ENCODE measurements at places on chromosomes 3 and 15.

GRCh38 chr3:10629671-10630040 lies 124.3 kb upstream of the ATP2B2 start:
- no peak for DNase-seq

GRCh38 chr3:28218917-28219198 lies 22.6 kb upstream of the CMC1 start:
- no peak for DNase-seq

- DNase-seq, result no peak
Observed at GRCh38 chr3:146115619-146116018, 45.4 kb downstream of the PLOD2 start.

DNA sequence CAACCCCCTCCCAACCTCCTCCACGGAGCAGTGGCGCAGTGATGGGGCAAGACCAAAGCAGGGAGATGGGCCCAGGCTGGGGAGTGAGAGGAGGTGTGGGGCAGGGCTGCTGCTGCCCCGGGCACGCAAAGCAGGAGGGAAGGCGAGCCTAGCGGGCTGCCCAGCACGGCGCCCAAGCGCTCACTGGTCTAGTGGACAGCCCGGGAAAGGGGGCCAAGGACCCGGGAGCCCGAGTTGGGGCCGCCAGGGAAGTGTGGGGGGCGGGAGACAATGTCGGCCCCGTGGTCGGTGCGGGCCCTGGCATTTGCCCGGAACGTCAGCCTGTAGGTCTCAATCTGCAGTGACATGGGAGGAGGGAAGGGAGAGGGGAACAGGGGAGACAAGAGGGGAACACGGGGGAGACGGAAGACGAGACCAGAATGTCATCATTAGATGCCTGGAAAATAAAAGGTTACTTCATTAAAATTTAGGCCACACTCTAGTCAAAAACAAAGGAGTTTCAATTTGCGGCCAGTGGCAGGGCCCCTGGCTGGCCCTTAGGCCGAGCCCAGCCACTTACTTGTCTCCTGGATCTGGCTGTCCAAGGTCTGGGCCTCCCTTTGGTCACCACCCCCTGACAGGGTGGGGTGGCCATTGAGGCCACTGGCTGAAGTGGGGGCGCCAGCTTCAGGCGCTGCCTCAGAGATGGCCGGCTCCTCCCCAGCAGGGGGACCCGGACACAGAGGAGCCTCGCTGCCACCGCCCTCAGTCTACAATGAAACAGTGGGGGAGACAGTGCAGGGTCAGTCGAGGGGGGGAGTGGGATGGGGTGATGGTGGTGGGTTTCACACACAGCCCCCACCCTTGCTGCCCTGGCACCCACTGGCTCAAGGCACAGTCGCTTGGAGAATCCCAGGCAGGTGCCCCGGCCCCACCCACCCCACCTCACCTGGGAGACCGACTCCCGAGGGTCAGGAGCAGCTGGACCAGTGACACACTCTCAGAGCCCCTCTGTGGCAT lies 50.0 kb downstream of the DHX30 start:
- DNase-seq, result no peak

GRCh38 chr15:47383102-47383501 lies 334.2 kb upstream of the SEMA6D start:
- DNase-seq, result no peak

DNA sequence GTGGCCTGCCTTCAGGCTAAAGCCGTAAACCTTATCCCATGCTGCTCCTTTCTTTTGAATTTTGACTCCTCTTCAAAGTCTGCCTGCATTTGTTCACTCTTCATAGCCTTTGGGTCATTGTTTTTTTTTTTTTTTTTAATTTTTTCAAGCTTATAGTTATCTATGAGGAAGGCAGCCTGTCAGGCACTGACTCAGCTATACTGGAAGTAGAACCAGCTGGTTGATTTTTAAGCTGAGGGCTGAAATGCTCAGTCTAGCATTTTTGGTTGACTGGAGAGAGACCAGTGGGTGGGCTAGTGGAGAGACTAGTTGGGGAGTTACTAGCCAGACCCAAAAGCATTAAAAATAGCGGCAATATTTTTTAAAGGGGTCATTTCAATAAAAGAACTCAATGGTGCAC lies 44.1 kb downstream of the C3orf20 start:
- DNase-seq, result no peak

- DNase-seq, result no peak
Observed at GRCh38 chr3:134481166-134481565, 4.6 kb downstream of the ANAPC13 start.

DNA sequence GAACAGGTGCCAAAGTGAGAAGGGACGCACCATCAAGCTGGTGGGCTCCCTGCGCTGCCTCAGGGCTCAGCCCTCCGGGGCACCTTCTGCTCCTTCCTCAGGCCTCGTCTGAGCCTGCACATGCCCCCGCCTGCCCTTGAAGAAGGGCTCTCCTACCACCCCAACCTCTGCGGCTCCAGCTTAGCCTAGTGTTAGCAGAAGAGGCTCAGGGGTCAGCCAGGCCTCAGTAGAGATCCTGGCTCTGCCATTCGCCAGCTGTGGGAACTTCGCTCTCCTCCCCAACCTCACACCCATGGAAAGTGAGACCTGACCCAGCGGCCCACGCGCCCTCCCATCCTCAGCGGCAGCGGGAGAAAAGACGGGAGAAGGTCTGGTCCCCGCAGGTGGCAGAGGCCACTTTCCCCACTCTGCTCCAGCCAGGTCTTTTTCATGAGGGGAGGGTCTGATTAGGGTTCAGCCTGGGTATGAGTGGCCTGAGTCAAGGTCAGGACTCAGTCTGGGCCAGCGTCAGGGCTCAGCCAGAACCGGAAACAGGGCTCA lies 8.2 kb downstream of the GRIP2 start:
- DNase-seq, result no peak

- no peak for DNase-seq
Observed at GRCh38 chr3:25804676-25805075, 14.8 kb downstream of the OXSM start.

Measured in NCI-H2081 treated with DMSO at 0.1 percent for 48 hours (cell line).